ENCODE measurements at places on chromosomes 11 and 22. TPM values are rescaled to one million over a fixed set of nuclear protein-coding genes. Genes with fewer than 3 reads are reported as not detected.

DNA sequence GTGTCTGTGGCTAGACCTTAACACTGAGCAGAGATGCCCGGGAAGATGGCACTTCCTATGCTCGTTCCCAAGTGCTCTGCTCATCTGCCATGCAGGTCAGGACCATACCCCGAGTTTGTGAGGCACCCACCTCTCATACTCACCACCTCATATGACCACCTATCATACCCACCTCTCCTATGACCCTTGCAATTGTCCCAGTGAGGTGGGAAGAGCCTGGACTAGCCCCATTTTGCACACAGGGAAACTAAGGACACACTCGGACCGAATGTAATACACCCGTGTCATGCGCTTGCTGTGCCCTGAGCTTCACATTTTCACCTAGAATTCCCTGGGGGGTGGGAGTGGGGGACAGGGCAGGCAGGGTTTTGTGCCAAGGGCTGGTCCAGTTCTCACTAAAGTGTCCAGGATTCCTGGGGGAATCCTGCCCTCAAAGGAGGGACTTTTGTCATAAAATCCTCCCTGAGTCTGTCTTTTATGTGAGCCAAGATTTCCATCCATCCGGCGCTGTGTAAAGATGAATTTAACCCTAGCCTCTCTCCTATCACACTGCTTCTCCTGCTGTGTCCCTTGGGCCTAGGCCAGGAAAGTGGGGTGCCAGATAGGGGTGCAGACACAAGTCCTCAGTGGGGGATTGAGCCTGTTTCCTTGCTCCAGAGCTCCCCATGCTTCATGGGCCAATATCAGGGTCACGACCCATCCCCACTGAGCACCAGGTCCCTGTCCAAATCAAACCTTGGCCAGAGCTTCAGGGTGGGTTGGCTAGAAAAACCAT, 20.0 kb downstream of the TPBGL start:
- no peak for DNase-seq

- no peak for DNase-seq
Observed at GRCh38 chr11:47478651-47479329, 29.9 kb upstream of the RAPSN start.

- DNase-seq = peak; percentile 70
Observed at GRCh38 chr22:42773167-42773566, 52.5 kb upstream of the A4GALT start.

DNA sequence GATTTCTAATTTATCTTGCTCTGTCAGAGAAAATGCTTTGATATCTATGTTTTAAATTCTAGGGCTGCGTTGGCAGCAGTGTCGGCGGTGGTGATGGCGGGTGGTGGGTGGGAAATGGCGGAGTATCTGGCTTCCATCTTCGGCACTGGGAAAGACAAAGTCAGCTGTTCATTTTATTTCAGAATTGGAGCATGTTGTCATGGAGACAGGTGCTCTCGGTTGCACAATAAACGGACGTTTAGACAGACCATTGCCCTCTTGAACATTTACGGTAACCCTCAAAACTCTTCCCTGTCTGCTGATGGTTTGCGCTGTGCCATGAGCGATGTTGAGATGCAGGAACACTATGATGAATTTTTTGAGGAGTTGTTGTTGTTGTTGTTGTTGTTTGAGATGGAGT, 36.1 kb upstream of the PHOX2A start:
- DNase-seq = no peak

GRCh38 chr22:26483439-26484359, at the start of the genes HPS4 and SRRD:
HPS4 (minus strand) TSS chr22:26483783; CDS start chr22:26481762, 2,021 bp downstream.
SRRD (plus strand) TSS chr22:26483877; CDS start chr22:26483891, 14 bp downstream.
- DNase-seq = peak; percentile 98

OR52A1 gene
- 8.2 TPM for total RNA-seq

DNA sequence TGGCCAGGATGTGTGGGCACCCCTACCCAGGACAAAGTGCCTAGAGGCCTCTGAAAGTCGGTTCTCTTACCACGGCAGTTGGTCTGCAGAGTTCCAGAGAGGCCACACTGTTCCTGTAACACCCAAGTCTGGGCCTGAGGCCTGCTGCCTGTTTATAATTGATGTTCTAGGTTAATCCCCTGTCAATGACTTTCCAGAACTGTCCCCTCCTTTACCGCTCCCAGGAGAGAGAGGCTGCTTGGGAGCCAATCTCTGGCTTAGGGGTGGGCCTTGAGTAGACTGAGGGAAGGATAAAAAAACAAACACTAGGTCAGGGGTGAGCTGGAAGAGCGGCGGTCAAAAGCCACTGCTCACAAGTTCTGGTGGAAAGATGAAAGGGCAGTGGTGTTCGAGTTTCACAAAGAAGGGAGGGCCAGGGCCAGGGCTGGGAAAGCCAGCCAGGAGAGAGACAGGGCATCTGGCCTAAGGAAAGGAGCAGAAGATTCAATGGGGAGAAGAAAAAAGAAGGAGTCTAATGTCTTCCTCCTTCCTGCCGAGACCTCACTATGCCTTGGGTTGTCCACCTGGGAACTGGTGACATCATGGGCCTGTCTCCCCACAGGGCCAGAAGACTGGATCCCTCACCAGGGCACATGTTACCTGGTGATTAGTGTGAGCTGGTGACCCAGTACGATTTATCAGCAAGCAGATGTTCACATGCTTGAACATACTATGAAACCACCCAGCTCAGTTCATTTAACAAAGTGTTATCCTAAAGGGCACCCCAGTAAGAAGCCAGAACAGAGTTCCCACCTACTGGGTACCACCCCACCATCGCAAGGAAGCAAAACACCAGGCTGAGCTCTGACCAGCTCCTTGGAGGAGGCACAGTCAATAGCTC, 50.2 kb downstream of the PC start:
- no peak for DNase-seq

DNA sequence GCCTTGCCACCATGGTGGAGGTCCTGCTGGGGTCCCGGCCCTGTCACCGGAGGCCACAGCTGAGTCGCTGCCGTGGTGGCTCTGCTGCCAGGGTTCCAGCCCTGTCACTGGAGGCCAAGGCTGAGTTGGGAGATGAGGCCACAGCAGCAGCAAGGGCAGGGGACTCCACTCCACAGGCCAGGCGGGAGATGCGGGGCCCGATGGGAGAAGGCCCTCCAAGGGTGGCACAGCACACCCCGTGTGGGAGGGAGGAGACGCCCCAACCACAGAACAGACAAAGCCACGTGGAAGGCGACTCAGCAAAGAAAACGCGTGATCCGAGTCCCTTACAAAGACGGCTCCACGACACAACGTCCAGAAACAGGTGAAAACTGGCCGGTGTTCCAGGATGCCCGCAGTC, 159.3 kb downstream of the BRD1 start:
- no peak for DNase-seq

- no peak for DNase-seq
Observed at GRCh38 chr22:18962308-18962635, 26.2 kb upstream of the PRODH start.

ACCS gene
- 13.9 TPM for total RNA-seq

- DNase-seq = no peak
Observed at GRCh38 chr22:29121124-29121523, 48.3 kb downstream of the KREMEN1 start.

GLYATL2 gene
- not detected for total RNA-seq

DNA sequence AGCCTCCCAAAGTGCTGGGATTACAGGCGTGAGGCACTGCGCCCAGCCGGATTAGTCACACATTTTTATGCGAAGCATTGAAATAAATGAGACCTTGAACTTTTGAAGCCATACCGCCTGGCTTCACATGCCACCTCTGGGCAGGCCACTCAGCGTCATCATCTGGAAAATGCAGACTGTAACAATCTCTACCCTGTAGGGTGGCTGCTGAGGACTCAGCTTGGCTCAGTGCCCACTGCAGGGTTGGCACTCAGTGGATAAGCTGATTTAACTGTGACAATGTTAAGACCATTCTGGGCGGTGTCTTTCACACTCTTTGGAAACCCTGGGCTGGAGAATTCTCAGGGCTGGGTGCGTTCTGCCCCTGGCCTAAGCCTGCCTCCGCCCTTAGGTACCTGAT, 8.5 kb downstream of the SH3BP1 start:
- DNase-seq = no peak

OR5M3 gene
- not detected for total RNA-seq

DNA sequence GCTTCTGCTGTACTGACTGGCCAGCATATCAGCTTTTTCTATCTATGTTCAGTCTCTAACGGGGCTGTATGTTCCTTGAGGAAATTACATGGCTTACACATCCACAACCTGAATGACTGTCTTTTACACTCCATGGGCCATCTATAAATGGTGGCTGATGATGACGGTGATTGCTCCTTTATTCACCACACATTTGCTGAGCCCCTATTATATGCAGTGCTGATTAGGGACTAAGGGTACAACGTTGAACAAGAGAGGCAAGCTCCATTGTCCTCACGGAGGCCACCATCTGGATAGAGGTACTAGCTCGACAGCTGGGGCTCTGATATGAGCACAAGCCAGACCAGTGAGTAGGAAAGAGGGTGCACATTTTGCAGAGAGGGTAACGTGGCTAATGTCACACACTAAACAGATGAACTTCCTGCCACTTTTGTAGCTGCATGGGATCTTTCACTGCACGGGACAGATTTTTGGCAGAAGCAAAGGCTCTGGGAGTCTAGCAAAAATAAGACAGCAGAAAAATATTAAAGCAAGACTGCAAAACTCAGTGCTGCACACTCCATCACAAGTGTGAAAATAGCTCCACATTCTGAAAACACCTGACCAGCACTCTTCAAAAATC, 30.6 kb downstream of the DRD2 start:
- no peak for DNase-seq

DNA sequence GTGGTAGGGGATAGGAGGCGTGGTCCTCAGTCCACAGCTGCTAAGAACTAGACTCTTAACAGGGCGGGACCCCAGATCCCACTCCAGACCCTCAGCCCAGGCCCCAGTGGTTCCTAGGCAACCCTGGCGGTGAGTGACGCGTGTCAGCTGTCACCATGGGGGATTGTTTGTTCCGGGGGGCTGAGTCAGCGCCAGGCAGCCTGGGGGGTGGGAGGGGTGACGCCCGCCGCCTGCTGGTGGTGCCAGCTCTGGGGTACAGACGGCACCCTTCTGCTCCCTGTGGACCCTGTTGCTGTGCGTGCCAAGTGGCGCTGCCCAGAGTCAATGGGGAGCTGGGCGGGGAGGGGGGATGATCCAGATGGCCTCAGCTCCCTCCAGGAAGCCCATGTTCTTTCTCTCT, 2.5 kb downstream of the CNIH2 start:
- peak; percentile 67 for DNase-seq

DNA sequence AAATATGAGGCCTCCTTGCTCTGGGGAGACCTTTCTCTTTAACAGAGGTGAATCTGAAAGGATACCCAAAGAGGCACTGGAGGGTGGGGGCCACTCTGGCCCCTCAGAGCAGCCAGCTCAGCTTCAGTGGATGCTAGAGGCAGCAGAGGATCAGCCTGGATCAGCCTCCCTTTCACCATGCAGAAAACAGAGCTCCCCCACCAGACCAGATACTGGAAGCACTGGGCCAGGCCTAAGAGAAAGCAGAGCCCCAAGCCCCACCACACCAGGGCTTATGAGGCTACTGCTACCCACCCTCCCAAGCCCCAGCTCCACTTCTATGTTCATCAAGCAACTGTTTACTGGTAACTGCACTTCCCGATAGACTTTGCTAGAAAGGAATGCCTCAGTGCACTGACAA, 4.0 kb upstream of the SLC43A3 start:
- DNase-seq = peak; percentile 55

CDCA5 gene
- total RNA-seq = 88.7 TPM

HEPHL1 gene
- total RNA-seq = not detected

OR8D1 gene
- total RNA-seq = not detected

GRCh38 chr11:72833811-72834493, 19.7 kb downstream of the ATG16L2 start:
- no peak for DNase-seq

DNA sequence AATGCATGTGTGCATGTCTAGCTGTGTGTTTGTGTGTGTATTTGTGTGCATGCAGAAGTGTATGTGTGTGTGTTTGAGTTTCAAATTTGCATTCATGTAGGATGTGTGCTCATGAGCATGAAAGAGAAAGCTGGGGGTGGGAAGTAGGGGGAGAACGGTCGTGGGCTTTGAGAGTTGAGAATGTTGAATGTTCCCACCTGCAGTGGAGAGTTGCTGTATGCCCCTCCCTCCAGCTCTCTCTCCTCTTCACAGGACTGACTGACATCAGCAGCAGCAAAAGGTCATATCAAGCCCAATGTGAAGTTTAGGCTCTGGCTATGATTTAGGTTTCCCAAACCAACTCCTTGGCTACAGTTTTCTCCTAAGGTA, 63.8 kb upstream of the RRAS2 start:
- DNase-seq = peak; percentile 35

AIFM3 gene
- 0.38 TPM for total RNA-seq
